ENCODE measurements at places on chromosomes 6 and 20.

- no peak for DNase-seq
Measured at GRCh38 chr6:113860181-113860955, 3.2 kb downstream of the MARCKS start.

GRCh38 chr6:35512006-35512405, 690 bp downstream of the TULP1 start:
- no peak for DNase-seq

DNA sequence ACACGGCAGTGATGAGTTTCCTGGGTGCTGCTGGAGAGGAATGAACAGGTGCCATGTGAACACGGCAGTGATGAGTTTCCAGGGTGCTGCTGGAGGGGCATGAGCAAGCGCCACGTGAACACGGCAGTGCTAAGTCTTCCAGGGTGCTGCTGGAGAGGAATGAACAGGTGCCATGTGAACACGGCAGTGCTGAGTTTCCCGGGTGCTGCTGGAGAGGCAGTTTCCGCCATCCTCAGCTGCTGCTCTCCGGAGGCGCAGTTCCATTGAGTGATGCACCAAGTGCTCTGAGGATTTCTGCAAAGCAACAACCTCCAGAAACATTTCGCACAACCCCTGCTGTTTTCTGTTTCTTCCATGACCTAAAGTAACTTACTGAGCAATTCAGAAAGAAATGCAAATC, 155.4 kb downstream of the SMOC2 start:
- DNase-seq = peak; percentile 24

- no peak for DNase-seq
Measured at GRCh38 chr6:159117046-159117445, 52.2 kb upstream of the FNDC1 start.

DNA sequence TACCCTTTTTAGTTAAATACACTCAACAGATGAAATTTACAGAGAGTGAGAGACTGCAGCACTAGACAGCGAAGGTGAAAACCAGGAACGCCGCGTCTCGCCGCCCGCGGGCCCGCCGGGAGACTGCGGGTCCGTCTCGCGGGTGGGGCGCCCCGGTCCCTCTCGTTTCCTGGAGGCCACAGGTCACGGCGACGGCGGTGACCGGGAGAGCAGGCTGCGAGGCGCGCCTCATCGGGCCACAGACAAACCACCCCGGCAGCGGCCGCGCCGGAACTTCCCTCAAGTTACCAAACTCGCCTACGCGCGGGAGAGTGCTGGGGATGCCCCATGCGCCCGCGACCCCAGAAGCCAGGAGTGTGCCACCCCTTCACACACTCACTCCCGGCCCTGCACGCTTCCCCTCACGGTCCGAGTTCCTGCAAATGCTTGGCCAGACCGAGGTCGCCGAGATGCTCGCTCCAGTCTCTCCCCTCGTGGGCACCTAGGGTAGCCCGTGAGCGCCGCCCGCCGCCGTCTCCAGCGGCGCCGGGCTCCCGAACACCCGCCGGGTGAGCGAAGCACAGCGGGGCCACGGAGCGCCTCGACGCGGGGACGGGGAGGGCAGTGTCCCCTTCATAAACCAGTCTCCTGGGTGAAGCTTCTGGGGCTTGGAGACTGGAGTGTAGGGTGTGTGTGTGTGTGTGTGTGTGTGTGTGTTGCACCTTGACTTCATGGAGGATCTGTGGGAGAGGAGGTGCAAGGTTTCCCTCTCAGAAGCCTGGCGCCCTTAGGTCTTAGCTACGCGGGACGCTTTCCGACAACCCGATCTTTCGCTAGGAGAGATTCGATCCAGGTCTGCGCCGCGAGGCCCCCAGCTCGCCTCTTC, 1.4 kb downstream of the BACH2 start:
- DNase-seq = no peak

DNA sequence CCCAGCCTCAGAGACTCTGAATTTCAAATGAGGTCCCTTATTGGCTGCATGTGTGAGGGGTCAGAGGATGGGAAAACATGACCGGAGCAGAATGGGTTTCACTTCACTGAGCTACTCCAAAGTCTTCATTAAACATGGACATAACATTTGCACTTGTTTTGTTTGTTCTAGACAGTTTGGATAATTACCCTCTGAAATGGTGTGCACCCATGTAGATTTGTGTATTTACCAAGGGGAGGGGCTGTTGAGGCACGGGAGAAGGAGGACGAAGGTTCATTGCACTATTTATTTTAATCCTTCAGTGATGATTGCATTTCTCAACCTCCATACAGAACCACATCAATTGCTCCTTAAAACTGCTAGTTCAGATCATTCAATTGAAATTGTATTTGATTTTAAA, 364.2 kb downstream of the TFAP2B start:
- DNase-seq = no peak

DNA sequence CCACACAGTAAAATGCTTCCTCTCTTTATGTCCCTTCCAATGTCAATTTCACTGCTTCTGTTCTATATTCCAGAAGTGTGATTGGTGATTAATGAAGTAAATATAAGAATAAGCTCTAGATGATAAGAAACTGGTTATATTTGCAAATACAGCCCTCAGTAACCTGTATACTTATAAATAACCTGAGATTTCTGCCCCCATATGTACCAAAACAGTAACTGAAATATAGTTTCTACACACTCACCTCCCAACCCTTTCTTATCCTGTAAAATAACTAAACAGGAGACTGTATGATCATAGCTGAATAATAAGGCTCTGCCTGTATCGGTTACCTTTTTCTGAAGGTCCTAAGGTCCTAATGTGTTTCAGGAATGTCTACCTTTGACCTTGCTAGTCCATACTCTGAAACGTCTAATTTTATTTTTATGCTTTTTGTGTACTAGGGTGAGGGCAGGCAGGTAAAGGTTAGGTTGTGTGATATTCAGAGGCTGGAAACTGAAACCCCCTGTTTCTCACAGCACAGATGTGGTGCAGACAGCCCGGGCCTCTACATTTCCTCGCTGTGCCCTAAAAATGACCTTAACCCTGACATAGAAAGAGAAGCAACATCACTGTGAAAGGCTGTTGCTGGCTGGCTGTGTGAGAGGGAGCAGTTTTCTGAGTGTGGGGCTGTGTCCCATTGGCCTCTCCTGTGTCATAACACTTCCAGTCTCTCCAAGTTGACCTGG, 378.8 kb downstream of the CENPW start:
- no peak for DNase-seq

DNA sequence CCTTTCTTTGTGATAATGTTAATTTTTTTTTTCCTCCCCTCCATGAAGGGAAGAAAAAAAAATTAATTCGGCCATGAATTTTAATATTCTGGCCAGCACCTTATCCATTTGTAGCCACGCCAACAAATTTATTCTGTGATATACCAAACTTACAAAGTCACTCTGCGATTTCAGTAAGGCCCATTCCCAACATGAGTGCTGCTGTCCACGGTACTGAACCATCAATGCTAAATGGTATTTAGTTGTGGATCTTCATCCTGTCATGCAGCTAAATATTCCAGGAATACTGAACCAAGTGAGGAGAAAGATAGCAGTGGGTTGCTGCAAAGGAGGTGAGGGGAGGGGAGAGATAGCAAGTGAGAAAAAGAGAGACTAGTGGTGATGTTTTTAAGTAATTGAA, 19.5 kb upstream of the RSPH4A start:
- DNase-seq = no peak

DNA sequence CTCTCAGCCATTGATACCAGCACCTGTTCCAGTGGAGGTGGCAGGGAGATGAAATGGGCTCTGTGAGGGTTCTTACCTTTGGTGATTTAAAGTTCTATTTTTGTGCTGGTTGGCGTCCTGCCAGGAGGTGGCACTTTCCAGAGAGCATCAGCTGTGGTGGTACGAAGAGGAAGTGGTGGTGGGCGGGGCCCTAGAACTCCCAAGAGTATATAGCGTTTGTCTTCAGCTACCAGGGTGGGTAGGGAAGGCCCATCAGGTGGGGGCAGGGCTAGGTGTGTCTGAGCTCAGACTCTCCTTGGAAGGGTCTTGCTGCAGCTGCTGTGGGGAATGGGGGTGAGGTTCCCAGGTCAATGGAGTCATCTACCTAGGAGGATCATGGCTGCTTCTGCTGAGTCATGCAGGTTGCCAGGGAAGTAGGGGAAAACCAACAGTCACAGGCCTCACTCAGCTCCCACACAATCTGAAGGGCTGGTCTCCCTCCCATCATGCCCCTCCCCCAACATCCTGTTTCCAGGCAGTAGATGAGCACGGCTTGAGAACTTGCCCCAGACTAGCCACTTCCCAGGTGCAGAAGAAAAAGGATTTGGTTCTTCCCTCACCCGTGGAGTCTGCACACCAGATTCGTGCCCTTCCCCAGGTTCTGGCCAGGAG, 46.6 kb downstream of the MOXD1 start:
- DNase-seq = no peak

- no peak for DNase-seq
Measured at GRCh38 chr6:132220800-132221199, 180.5 kb downstream of the MOXD1 start.

DNA sequence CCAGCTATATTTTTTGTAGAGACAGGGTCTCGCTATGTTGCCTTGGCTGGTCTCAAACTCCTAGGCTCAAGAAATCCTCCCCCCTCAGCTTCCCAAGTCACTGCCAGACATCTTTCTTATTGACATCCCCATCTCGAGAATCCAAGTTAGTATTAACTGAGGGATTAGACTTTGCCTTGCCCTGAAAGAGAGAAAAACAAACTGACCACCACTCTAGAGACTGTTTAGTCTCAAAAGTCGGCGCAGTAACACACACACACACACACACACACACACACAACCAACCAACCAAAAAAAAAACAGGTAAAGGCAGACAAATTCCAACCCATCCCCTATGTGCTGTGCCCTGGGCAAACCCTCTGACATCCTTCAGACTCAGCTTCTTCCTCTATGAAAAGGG, 27.2 kb upstream of the PNPLA1 start:
- no peak for DNase-seq

GRCh38 chr6:110412360-110412759, 3.0 kb downstream of the DDO start:
- DNase-seq = no peak

GRCh38 chr6:24394780-24395437, 7.8 kb upstream of the MRS2 start:
- no peak for DNase-seq

GRCh38 chr6:45687570-45687969, 309.8 kb upstream of the SUPT3H start:
- no peak for DNase-seq

DNA sequence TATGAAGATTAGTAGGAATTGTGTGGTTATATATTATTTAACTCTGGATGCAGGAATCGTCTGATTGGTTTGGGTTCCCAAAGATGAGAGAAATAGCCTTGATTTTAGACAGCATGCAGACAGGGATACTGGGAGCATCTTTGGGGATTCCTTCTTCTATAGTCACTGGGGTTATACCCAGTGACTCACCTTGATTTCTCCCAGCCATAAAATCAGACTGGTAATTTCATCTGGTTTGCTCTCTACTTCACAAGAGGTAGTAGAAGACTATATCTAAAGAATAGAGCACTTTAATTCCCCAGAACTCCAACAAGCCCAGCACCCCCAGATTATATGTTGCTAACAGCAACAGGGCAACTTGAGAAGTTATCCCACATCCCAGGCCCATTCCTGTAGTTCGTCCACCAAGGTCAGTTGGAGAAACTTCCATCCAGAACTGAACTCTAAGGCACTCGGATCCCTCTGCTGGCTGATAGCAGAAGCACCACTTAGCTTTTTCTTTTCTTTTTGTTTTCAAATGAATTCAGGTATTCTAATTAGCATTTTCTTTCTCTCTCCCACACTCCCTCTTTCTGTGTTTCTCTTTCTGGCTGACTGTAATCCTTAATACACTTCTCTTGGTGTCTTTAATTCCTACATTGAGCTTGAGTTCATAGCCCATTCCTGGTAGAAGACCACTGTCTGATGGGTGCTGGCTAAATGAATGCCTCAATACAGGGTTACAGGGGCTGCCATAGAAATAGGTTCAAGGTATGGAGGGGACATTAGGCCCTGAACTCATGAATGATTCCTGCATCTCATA, 20.4 kb upstream of the EFHC1 start:
- no peak for DNase-seq

DNA sequence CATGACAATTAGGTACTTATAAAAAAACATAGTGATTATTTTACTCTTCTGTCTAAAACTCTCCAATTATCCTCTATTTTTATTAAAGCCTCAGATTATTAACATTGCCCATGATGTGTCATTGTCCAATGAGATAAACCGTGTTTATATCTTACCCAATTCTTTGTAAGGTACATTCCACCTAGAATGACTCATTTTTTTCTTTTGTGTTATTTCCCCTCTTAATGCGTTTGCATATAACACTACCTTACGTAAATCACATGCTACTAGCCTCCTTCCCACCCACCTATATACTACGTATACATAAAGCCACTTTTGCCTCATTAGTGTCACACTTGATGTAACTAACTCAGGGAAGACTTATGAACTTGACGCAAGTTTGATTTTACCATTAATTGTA, 336.3 kb upstream of the PTCHD4 start:
- DNase-seq = no peak

GRCh38 chr6:98747960-98748359, 86.4 kb upstream of the POU3F2 start:
- DNase-seq = no peak

DNA sequence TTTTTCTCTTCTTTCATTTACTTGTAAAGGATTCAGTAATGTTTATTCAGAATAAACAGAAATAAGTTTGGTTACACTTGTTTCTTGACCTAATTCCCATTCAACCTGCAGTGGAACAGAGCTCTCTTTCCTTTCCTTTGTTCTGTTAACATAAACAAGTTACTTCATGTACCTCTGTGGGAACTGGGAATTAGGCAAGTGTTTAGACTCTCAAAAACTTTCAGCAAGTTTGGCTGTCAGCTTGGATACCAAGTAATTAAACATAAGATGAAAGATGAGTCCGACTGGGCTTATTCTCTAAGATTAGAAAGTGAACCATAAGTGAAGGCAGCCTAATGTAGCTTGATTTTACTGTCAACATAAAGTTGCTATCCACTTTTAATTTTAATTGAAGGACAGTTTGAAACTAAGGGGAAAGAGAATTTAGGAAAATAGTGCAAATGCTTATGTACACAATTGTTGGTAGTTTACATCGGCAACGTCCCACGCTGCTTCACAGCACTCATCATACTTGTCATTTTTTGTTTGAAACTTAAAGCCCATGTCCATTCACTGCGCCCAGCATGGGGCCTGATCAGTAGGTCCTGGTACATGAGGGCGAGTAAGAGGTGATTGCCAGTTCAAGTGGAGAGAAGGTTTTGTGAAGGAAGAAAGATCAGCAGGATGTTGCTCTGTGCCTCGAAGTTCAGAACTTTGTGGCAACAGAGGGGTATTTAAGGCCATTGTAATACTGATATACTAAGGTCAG, 113.0 kb downstream of the PLEKHG1 start:
- DNase-seq = no peak

DNA sequence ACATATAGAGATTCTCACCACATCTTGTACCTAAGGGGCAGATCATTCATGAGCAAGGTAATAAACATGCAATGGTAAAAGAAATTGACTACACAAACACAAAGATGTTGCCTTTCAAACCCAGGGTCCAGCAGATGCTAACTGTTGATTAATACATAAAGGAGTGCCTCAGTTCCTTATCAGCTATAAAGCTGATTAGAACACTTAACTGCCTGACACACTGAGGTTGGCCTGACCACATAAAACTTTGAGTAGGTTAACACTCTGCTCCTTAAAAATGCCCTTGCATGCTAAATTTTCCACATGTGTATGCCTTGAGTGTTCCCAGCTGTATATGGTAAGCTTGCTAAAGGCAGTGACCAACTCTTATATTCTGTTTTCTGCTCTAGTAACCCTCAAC, 14.9 kb downstream of the CRISP2 start:
- DNase-seq = no peak

GRCh38 chr6:105691971-105692370, 289.1 kb upstream of the PREP start:
- no peak for DNase-seq

Data from mesenteric fat pad (tissue), 1 donor.